CD4-positive, alpha-beta T cell treated with Interferon alpha-2 for 1 hour (primary cell): ENCODE measurements at places on chromosomes 5 and 9.

DNA sequence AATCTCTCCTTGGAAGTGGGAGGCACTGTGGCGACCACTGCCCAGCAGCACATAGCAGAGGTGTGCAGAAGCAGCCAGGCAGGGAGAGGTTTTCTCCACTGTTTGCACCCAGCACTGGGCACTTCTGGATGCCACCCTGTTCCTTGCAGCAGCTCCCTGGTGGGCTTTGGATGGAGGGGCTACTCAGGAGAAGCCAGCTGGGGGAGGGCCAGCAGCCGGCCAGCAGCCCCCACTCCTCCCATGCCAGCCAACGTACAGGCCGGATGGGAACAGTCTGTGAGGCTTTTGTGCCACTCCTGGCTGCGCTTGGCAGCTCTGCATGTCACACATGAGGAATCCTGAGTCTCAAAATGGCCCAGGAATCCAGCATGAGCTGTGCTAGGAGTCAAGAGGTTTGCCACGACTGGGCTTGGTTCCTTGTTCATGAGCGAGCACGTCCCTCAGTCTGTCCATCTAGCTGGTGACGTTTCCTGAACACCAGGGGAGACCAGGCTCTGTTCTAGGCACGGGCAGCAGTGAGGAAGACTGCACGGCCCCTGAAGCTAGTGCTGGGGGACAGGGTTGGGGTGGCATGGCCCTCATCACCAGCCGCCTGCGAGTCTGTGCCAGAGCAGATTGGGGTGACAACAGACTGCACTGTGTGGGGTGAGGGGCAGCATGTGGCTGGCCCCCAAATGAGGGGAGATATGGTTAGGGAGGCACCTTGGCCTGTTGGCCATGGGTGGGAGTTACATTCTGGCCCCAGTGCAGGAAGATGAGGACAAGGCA lies 10.1 kb downstream of the PHF2 start:
- no peak for DNase-seq

DNA sequence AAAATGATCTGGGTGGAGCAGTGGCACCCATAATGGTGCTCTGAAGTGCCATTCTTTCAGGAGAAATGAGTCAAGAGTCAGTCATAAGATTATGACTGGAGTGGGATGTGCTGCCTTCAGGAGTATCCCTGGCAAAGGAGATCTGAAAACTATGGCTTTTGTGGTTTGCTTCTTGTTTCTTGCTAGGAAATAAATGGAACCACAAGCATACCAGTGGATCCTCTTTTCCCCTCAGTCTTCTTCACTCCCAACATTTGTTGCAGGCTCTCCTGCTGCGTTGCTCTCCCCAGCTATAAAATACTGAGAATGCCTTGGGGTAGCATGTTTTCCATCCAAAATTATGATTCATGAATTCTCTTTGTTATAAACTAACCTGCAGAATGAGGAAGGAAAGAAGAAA lies 199.1 kb downstream of the NNT start:
- DNase-seq = no peak

DNA sequence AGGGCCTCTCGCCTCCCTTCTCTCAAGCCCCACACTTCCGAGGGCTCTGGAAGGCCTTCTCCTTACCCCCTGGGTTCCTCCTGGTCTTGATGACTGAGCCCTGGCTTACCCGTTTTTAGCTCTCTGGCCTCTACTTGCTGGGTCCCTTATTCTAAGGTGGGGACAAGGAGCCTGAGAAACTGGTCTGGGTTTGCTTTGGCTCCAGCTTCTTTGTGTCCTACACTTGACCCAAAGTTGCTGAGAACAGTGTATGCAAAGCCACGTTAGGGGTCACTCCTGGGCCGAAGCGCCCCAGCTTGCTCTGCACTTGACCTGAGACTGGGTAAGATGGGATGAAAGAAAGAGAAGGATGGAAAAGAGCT lies 788 bp downstream of the ZNF346 start:
- no peak for DNase-seq

GRCh38 chr5:174947548-174947947 lies 223.2 kb downstream of the MSX2 start:
- no peak for DNase-seq

- DNase-seq = no peak
Measured at GRCh38 chr5:17203329-17204132, 13.9 kb upstream of the BASP1 start.

DNA sequence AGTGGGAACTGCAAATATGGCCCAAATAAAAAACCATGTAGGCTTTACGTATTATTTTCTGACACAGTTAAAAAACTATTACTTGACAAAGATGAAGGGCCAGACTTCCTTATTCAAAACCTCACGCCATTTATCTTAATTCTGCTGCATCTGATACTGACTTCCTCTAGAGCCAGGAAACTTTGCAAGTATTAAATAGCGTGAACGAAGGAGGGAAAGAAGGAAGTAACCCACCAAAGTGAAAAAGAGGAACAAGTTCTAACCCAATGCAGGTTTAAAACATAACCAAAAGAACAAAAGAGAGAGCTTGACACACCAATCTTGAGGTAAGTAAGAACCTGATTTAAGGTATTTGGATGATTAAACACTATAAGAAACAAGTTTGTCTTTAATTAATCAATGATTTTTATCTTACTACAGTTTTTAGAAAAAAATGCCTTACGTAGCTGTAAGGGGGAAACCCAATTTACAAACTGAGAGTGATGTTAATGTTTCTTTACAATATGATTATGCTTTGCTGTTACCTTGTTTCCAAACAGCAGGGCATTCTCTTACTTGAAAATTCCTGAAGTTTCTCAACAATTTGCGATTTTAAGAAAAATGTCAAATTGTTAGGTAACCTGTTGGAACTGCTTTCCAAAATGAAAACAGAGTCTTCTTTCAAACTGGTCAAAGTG lies at the start of gene GAPT:
TSS of gene GAPT (plus strand) at position 220 of the 677 bp plus-strand sequence. CDS start 3,102 bp downstream, outside the sequence.
- DNase-seq = peak; percentile 4

DNA sequence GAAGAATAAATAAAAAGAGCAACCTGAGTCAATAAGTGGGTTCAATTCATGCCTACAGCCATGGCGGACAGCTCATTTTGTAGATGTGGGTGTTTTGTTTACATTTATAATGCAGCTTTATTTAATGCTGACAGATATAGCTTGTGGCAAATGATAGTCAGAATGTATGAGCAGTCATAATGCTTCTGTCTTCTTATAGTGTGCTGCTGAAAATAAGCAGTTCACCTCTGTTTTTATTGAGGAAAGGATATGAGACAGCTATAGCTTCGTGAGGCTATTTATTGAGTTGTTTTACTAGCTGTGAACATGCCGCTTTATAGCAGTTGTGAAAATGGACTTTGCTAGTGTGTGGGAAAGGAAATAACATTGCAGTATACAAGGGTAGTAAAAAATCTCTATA lies 147.4 kb downstream of the PBX3 start:
- no peak for DNase-seq

DNA sequence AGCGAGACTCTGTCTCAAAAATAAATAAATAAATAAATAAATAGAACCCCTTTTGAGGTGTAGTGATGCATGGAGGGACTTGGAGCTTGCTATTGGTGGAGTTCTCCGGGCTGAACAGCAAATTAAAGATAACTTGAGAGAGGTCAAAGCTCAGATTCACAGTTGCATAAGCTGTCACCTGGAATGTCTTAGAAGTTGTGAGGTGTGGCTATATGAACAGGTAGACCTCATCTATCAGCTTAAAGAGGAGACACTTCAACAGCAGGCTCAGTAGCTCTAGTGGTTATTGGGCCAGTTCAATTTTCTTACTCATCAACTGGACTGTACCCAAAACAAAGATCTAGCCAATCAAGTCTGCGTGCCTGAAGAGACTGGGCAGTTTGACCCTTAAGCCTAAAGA lies 11.7 kb upstream of the STING1 start:
- DNase-seq = no peak
